ENCODE measurements at places on chromosomes 16 and 17. TPM values are rescaled to one million over a fixed set of nuclear protein-coding genes. Genes with fewer than 3 reads are reported as not detected.

Gene PARD6A
- total RNA-seq, result 4.6 TPM

Gene SEZ6L2
- total RNA-seq, result 0.66 TPM

Gene LRRC46
- 0.19 TPM for total RNA-seq

Gene PDILT
- not detected for total RNA-seq

Gene KARS1
- total RNA-seq, result 149 TPM

Gene ALOX15B
- total RNA-seq, result 0.24 TPM

Gene CLDN9
- total RNA-seq, result 0.19 TPM

Gene MYH8
- total RNA-seq, result 1.2 TPM

Gene SYT17
- total RNA-seq, result 0.38 TPM

Gene C17orf107
- total RNA-seq, result 0.57 TPM
